ENCODE measurements at places on chromosomes 7 and 10. TPM values are rescaled to one million over a fixed set of nuclear protein-coding genes. Genes with fewer than 3 reads are reported as not detected.

Gene SLC18A3
- total RNA-seq: 1.3 TPM

Gene INHBA
- 8.8 TPM for total RNA-seq

Gene ANKRD30A
- total RNA-seq: not detected

Gene SEMA4G
- 6.6 TPM for total RNA-seq

Gene AKR1B15
- not detected for total RNA-seq

Gene BBS9
- 98.9 TPM for total RNA-seq

Gene TNKS2
- 108 TPM for total RNA-seq

Gene HILPDA
- 27.8 TPM for total RNA-seq

Gene SPDYE8
- not detected for total RNA-seq

Gene FGL2
- total RNA-seq: 34.0 TPM

Gene LFNG
- 42.2 TPM for total RNA-seq

Gene GIMAP6
- total RNA-seq: 11.7 TPM

Gene NKX2-3
- not detected for total RNA-seq

Gene LRRC18
- not detected for total RNA-seq

Gene VSTM4
- 30.1 TPM for total RNA-seq

Gene IFIT1B
- total RNA-seq: 1.0 TPM

Gene AZGP1
- 15.0 TPM for total RNA-seq

Gene SPDYE11
- total RNA-seq: not detected

Gene MUC3A
- not detected for total RNA-seq

Gene FGFBP3
- total RNA-seq: 15.3 TPM

Gene NRCAM
- 171 TPM for total RNA-seq

Gene FLNC
- 92.8 TPM for total RNA-seq

Gene TYW1B
- 10.0 TPM for total RNA-seq

Gene WIPF3
- 2.7 TPM for total RNA-seq

Gene PHYHIPL
- 46.2 TPM for total RNA-seq
